Endodermal cell (in vitro differentiated cells): ENCODE measurements at places on chromosomes 4 and X. TPM values are rescaled to one million over a fixed set of nuclear protein-coding genes. Genes with fewer than 3 reads are reported as not detected.

The SOWAHD gene
- total RNA-seq: 2.6 to 2.7 TPM (median 2.7 TPM) in 3 replicates

The NR3C2 gene
- total RNA-seq: 0.44 and 0.77 TPM in 2 replicates

The CYTL1 gene
- 0.84 to 2.2 TPM (median 2.2 TPM) in 3 replicates for total RNA-seq

The ANXA10 gene
- total RNA-seq: not detected in 3 replicates
